Stimulated activated CD4-positive, alpha-beta T cell treated with anti-CD3 and anti-CD28 coated beads, Interleukin-4, amount 100 ng/mL, for 4 hours (primary cell): ENCODE measurements at places on chromosomes 2 and 18.

DNA sequence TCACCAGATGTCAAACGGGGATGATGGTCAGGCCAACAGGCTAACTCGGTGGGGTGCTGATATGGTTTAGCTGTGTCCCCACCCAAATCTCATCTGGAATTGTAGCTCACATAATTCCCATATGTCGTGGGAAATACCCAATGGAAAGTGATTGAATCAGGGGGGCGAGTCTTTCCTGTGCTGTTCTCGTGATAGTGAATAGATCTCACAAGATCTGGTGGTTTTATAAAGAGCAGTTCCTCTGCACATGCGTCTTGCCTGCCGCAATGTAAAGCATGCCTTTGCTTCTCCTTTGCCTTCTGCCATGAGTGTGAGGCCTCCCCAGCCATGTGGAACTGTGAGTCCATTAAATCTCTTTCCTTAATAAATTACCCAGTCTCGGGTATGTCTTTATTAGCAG is 74.4 kb upstream of the YWHAQ start:
- DNase-seq = no peak

- no peak for DNase-seq
Observed at GRCh38 chr2:205011031-205011430, 465.8 kb downstream of the PARD3B start.

GRCh38 chr2:235675678-235676535 is 182.1 kb downstream of the AGAP1 start:
- DNase-seq = no peak

- no peak for DNase-seq
Observed at GRCh38 chr2:39289609-39290008, 45.8 kb upstream of the CDKL4 start.

DNA sequence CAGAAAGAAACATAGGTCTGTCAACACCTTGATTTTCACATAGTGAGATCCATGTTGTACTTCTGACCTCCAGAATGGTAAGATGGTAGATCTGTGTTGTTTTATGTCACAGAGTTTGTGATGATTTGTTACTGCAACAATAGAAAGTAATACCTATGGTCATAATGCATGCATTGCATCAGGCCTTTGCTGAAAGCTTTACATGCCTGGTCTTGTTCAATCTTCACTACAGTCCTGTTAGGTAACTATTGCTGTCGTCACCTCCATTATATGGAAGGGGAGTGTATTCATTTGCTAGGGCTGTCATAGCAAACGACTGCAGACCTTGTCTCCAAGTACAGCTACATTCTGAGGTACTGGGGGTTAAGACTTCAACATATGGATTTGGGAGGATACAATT is 243.5 kb downstream of the ANAPC1 start:
- DNase-seq = no peak
